ENCODE measurements at places on chromosomes 3 and 15.
A peak's percentile ranks its signal among the peaks of the same experiment; 100 is the strongest.

DNA sequence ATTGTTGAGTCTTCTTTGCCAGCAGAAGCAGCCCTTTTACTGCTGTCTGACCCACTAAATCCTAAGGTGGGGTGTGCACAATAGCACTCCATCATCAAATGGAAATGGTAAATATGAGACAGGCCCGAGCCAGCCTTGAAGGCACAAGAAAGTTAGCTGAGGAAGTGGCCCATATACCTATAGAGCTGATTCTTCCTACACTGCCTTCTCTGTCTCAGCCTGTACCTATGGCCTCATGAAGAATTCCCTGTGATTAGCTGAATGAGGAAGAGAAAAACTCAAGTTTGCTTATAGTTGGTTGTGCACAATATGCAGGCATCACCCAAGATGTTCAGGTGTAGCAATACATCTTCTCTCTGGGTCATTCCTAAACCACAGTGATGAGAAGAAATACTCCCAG, 31.7 kb upstream of the XCR1 start:
- no peak overlapping the region for H3K4me3 ChIP-seq
- H3K27me3 ChIP-seq: no peaks in the 10 kb centered on the region
- H3K36me3 ChIP-seq: no peaks in the 10 kb centered on the region
- no peaks in the 10 kb centered on the region for H3K4me1 ChIP-seq
- no peak overlapping the region for H3K27ac ChIP-seq

- H3K4me1 ChIP-seq: no peaks in the 10 kb centered on the region
- H3K36me3 ChIP-seq: peaks cover 5% of the 10 kb centered on the region
- peak overlapping the region; percentile 13 for H3K4me3 ChIP-seq
- no peaks in the 10 kb centered on the region for H3K27me3 ChIP-seq
- no peak overlapping the region for H3K27ac ChIP-seq
These were observed 2.5 kb downstream of the DLG1 start for GRCh38 chr3:197295871-197296270.

DNA sequence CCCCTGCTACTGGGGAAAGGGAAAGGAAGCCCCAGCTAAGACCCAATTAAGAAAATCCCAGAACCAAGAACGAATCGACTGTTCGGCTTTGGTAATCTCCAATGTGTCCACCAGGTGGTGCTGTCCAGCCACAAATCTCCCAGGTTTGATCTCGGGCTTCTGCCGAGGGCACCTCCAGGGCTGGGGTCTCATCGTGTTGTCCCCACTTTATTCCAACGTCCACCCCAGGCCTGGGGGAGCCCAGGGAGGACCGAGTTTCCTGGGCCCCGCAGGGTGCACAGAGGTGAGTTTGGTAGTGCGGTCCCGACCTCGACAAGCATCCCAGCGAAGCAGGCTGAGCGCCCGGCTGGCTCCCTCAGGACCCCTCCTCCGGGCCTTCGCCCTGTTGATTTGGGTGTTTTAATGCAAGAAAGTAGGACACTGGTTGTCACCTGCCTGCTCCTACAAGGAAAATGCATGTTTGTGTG, 185.1 kb downstream of the GOLGA6L6 start:
- no peak overlapping the region for H3K27ac ChIP-seq
- no peaks in the 10 kb centered on the region for H3K36me3 ChIP-seq
- DNase-seq: peak; percentile 81

GRCh38 chr15:85831415-85832113, 36.8 kb upstream of the KLHL25 start:
- H3K4me1 ChIP-seq: no peaks in the 10 kb centered on the region
- no peak overlapping the region for H3K27ac ChIP-seq
- no peaks in the 10 kb centered on the region for H3K36me3 ChIP-seq
- peak; percentile 55 for DNase-seq
- H3K27me3 ChIP-seq: no peaks in the 10 kb centered on the region

DNA sequence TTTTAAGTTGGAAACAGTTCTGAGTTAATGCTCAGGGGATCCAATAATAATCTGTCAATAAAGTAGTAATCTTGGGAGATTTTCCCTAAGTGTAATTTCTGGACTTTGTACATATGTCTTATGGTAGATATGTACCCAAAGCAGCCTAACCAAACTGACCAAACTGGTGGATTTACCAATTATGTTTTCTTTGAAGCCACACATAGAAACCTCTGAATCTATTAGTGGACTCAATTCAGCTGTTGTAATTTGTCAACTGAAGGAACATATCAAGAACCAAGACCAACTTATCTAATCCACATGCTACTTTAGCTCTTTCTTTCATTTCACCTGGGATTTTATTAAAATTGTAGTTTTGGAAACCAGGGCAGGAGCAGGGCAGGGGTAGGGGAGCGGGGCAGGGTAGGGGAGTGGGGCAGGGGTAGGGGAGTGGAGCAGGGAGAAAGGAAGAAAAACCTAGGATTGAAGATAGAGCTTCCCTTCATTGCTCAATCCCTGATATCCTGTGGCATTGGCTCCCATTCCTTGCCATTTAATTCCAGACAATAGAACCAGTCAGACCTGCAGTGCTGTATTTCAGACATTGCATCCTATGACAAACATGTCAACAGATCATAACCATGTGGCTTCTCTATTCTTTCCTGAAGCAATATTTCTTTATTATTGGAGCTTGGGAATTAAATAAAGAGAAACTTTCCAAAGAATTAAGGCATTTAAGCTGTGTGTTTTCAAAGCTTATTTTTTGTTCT, 101.8 kb downstream of the NFKBIZ start:
- no peaks in the 10 kb centered on the region for H3K4me1 ChIP-seq
- H3K27me3 ChIP-seq: no peaks in the 10 kb centered on the region
- DNase-seq: no peak
- H3K27ac ChIP-seq: no peak overlapping the region

- no peak overlapping the region for H3K27ac ChIP-seq
- DNase-seq: no peak
- H3K4me1 ChIP-seq: peaks cover 34% of the 10 kb centered on the region
- no peak overlapping the region for H3K4me3 ChIP-seq
These were observed 932 bp upstream of the VPS8 start for GRCh38 chr3:184811034-184811433.
